Upper lobe of left lung (tissue), 6 donors: ENCODE measurements at places on chromosomes 5 and 9. TPM values are rescaled to one million over a fixed set of nuclear protein-coding genes. Genes with fewer than 3 reads are reported as not detected.

GRCh38 chr9:134730761-134731496, 89.3 kb downstream of the COL5A1 start:
- peak; percentile 71 for DNase-seq

DNA sequence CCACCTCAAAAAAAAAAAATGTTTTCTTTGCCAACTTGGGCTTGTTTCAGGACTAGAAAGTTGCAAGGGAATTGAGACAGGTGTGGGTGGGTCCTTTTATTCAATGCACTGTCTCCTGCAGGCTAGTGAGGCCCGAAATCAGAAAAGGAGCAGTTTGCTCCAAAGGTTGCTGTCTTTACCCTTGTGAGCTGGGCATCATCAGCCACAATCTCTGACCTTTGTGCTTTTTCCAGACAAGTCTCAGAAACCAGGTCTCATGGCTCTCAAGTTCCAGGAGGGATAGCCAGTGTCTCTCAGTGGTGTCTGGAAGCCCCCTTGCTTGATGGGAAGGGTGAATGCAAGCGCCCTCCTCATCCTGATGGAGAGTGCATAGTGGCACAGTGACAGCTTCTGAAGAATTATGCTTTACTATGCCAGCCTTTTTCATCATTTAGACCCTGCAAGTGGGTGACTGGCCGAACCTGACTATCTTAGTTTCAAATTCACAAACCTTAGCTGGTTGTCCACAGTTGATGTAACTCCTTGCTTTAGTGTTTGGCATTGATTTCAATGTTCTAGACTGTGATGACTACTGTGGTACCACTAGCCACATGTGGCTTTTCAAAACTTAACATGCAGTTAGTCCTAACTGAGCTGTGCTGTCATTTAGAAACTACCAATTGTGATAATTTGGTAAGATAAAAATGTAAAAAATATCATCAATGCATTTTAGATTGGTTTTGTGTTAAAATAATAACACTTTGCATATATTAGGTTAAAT, 468.6 kb downstream of the GADD45G start:
- DNase-seq, result no peak

- DNase-seq, result no peak
These were observed 40.5 kb upstream of the CTSL start for GRCh38 chr9:87685441-87685840.

DNA sequence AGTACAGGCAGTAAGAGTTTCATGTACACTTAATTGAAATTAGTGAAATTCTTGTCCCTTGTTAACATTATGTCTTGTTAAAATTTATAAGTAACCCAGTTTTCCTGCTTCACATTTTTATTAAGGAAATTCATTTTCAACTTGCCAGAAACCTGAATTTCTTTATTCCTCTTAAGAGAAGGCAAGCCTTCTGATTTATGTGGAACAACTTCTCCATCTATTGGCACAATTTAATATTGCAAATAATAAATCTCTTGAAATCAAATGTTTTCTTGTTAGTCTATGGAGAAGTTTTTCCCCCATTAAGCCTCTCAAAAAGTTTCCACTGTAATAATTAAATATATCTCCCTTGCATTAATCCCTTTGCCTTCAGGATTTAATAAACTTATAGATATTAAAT, 33.8 kb upstream of the ACO1 start:
- DNase-seq, result no peak

GRCh38 chr5:10832987-10833386, 72.0 kb upstream of the DAP start:
- DNase-seq, result no peak

DNA sequence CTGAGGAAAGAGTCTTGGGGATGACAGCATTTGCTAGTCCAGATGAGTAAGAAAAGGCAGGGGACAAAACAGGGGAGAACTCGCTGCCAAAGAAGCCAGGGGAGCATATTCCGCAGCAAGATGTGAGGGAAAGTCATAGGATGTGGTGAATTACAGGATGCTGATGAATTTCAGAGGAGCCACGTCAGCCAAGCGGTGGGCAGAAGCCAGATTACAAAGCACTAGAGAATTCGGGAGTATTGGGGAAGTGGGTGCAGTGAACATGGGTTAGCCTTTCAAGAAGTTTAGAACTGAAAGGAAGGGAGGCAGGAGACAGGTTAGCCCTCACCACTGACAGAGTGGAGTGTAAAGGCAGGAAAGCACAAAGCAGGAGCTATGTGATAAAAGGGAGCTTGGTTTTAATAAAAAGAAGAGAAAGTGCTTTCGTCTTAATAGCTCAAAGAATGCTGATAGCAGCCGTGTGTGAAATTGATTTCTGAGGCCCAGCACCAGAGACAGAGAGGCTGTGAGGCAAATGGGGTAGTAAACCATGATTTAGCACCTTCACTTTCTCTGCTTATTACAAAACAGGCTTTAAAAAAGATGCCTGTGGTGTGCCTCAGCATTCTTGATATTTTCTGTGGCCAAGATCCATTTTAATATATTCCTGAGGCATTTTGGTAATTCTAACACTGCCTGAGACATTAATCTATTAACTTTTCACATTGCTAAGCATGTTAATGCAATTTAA, 16.9 kb downstream of the ADAMTSL1 start:
- DNase-seq, result no peak

DNA sequence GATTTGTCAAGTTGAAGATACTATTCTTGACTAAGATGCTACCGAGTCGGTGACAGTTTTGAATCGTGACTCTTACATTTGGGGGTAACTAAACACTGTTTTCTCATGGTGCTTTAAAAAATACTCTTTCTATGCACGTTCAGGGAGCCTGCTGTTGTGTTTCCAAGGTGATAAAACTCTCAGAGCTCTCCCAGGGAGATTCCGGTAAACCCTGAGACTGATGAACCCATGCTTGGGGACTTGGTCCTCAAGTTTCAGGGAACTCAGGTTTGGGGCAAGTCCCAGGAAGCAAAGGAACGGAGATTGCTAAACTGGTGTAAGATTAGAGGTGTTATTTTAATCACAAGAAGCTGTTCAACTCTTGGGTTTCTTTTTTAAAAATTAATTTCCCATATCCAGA, 1.4 kb downstream of the GDA start:
- DNase-seq, result no peak

- no peak for DNase-seq
These were observed 70.3 kb downstream of the ZNF366 start for GRCh38 chr5:72436796-72437471.

DNA sequence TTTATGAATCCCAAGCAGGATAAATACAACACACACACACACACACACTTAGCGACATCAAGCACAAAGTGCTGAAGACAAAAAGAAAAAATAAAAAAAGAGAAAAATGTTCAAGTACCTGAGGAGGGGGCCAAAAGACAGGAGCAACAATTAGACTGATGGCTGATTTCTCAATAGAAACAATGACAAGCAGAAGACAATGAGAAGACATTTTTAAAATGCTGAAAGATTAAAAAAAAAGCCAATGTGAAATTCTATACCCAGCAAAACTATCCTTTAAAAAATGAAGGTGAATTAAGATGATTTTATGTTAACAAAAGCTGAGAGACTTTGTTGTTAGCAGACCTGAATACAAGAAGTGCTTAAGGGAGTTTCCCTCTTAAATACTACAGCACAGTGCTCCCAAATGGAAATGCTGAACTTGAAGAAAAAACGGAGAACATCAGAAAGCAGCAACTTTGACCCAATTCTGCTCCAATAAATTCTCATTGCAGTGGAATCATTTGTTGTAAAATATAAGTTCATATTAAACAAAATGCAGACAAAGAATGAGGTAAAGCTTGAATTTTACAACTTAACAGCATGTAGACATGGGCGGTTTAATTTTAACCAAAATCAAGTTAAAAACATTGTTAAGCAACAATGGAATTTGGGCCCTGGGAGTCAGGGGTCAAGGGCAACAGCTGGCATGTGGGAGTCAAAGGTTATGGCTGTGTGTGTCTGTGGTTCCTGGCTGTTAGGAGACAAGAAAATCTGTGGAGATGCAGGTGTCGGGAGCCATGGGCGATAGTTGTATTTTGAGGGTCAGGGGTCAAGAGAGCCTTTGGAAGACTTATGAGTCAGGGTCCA, 776 bp upstream of the RANBP17 start:
- DNase-seq, result no peak

DNA sequence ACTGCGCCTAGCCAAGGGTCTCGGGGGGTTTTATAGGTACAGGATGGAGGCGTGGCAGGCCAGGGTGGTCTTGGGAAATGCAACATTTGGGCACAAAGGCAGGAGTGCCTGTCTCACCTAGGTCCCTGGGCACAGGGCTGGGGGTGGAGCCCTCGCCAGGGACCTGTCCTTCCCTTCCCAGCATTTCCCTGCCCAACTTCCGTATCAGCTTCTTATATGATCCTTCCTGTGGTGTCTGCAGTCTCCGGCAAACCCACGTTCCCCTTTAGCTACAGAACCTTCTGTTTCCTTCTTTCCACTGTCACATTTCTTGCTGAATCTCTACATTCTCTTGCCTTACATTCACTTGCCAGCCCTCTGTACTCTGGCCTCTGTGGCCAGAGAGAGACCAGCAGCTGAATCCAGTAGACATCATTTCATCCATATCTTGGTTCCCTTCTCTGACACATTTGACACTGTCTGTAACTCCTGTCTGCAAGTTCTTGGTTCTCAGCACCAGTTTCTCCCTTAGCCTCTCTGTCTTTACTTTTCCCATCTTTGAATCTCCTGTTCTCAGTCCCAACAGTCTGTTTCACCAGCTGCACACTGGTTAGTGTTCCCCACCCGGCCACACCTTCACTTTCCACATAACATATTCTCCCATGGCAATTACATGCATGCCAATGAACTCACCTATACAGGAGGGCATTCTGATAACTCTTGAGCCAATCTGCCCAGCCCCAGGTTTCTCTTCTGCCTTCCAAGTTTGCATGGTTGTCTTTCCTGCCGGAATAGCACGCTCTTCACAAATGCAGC, 134.7 kb upstream of the ZNF608 start:
- peak; percentile 38 for DNase-seq

GRCh38 chr5:19855453-19855852, 132.5 kb downstream of the CDH18 start:
- no peak for DNase-seq

- peak; percentile 60 for DNase-seq
These were observed 3.7 kb downstream of the SLC31A2 start for GRCh38 chr9:113154471-113154870.

- DNase-seq, result no peak
These were observed 122.9 kb downstream of the CAVIN4 start for GRCh38 chr9:100700689-100701318.

DNA sequence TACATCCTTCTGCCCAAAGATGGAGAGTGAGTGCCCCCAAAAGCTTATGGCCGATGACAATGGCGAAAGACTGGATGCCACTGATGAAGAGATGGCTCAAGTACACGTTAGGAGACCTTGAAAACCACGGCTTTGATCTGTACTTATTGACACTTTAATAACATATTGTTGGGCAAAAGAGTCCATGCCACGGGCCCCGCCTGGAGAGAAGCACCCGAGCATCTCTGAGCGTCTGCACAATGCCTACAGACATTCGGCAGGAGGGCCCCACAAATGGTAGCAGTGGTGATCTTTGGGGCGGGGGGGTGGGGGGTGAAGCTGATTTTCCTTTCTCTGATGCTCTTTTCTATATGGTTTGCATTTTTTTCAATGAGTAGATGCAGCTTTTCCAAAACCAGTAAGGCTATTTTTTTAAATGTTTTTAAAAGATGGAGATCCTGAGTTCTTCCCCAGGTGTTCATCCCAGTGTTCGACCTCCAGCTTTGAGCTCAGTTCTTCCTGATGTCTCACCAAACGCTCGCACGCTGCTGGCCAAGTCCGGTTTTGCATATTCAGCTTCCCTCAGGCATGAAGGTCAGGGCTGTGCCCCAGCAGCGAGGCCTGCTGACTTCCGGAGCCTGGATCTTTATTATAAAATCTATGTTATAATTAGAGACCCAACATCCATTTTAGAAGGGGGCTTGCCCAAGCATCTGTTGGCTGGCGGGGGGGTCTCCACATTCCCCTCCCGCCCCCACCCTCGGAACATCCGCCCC, 34.3 kb upstream of the BARHL1 start:
- DNase-seq, result no peak

DNA sequence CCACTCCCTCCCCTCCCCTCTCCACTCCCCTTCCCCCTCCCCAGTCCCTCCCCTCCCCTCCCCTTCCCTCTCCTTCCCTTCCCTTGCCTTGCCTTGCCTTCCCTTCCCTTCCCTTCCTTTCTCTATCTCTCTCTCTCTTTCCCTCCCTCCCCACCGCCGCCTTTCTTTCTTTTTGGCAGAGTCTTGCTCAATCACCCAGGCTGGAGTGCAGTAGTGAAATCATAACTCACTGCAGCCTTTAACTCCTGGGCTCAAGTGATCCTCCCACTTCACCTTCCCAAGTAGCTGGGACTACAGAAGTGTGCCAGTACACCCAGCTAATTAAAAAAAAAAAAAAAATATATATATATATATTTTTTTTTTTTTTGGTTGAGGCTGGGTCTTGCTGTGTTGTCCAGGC, 45.5 kb downstream of the IL31RA start:
- no peak for DNase-seq

DNA sequence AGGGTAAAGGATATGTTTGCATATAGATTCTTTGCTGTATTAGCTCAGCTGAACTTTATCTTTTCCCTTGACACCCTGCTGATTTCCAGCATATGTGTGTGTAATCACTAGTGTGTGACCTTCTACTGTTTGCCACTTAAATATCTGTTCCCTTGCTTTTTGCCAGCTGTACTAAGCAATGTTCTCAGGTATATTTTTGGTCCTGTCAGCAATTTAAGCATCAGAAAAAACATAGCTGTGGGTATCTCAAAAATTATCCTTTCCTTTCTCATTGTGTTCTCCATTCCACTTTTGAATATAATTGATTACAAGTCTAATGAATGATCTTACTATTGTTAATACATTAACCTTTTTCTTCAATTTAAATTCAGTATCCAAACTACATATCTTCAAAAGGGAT, 59.2 kb upstream of the CDH10 start:
- DNase-seq, result no peak

DNA sequence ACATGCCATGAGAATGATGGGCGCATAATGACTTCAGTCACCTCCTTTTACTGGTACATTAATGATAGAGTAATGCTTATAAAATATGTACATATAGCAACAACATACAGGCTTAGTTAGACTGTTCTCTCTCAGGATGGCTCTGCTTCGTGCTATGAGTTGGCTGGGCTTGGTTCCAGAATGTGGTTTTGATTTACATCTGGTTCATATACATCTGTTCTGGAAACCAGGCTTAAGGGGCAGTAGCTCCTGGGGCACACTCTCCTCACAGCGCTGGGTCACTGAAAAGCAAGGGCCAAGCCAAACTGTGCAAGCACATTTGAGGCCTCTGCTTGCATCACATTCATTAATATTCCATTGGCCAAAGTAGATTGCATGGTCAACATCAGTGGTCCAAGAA, 44.9 kb downstream of the PCSK1 start:
- DNase-seq, result no peak

GRCh38 chr5:117504305-117504704, 929.7 kb upstream of the SEMA6A start:
- DNase-seq, result no peak

DNA sequence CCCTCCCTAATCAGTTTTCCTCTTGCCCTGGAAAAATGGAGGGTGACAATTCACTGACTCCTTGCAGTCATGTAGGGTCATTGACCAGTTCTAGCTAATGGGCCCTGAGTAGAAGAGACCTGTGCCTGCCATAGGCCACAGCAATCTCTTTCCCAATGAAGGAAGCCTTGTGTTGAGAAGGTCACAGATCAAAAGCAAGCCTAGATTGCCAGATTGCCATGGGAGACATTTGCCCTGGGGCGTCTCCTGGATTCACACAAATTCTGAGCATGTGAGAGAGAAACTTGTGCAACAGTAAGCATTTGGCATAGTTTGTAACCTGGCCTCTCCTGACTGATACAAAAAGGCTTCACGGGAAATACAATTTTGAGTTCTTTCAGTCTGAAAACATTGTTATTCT, 148.0 kb downstream of the NUDT12 start:
- DNase-seq, result no peak

The AGXT2 gene
- total RNA-seq, result not detected

The ARHGEF37 gene
- 13.6 TPM for total RNA-seq

The HAPLN1 gene
- not detected for total RNA-seq

The PCDHGB2 gene
- 2.6 TPM for total RNA-seq

The FRRS1L gene
- 0.06 TPM for total RNA-seq
